Stimulated activated CD4-positive, alpha-beta T cell treated with anti-CD3 and anti-CD28 coated beads, Interleukin-2, amount 100 ng/mL, for 24 hours (primary cell): ENCODE measurements at places on chromosomes 4 and X.
A peak's percentile ranks its signal among the peaks of the same experiment; 100 is the strongest.

- no peak for DNase-seq
Measured at GRCh38 chr4:91288702-91289311, 1015.0 kb upstream of the GRID2 start.

DNA sequence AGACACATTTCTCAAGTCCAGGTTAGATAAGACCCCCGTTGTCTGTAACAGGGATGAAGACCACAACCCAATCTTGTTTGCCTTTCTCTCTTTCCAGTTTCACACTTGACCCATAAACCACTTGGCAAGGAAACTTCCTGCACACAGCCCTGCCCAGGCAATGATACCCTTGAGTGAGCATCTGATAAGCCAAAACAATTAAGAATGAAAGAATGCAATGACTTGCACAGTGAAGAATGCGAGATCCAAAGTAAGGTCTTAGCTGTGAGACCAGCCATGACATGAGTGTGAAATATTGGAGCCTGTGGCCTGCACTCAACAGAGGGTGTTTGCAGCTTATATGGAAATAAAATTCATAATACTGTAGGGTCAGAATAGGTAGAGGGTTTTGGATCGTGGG lies 37.9 kb upstream of the MXRA5 start:
- no peak for DNase-seq

DNA sequence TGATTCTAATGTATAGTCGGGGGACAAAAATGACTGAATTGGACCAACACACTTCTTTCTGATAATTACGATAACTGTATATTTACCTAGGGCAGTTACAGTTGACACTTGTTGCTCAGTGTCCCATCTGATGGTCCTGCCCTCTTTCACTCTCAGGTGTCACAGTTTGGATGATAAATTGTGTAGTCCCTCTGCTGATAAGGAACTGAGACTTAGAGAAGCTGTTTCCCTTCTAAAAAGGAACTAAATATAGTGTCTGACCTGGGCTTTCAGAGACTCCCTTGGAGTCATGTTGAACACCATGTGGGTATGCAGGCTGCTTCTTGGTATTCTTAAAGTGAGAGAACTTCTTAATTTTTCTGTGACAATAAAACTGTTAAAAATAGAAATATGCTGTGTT lies 23.7 kb upstream of the PNPLA4 start:
- no peak for DNase-seq

DNA sequence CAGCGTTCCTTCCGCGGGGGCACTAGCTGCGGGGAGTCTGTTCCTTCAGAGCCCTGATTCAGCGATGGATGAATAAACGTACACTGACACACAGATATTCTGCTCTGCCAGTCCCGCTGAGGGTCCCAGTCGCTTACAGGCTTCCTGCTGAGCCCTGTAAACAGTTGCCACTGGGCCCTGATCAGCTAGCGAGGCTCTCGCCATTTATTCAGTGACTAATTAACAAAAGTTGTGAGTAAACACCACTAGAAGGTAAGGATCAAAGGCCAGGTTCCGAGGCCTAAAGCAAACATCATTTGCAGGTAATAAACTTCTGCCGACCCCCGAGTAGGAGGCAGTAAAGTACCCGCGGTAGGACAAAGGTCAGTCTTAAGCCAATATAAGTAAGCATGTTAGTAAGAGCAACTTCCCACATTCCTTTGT lies 442.6 kb upstream of the GALNT7 start:
- no peak for DNase-seq

GRCh38 chr4:24801136-24801855 lies 5.9 kb downstream of the SOD3 start:
- no peak for DNase-seq

GRCh38 chrX:24184018-24184417 lies 34.5 kb downstream of the ZFX start:
- DNase-seq: no peak

DNA sequence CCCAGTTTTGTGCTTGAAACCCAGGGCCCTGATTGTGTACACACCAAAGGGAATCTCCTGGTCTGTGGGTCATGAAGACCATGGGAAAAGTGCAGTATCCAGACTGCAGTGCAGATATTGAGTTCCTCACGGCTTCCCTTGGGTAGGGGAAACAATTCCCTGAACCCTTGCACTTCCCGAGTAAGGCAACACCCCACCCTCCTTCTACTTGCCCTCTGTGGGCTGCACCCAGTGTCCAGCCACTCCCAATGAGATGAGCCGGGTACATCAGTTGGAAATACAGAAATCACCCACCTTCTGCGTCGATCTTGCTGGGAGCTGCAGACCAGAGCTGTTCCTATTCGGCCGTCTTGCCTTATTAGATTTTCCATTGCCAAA lies 134.2 kb downstream of the FNIP2 start:
- no peak for DNase-seq

- DNase-seq: no peak
Measured at GRCh38 chr4:6020613-6021012, 2.4 kb upstream of the C4orf50 start.

GRCh38 chr4:68209003-68209402 lies 36.5 kb downstream of the TMPRSS11B start:
- no peak for DNase-seq

DNA sequence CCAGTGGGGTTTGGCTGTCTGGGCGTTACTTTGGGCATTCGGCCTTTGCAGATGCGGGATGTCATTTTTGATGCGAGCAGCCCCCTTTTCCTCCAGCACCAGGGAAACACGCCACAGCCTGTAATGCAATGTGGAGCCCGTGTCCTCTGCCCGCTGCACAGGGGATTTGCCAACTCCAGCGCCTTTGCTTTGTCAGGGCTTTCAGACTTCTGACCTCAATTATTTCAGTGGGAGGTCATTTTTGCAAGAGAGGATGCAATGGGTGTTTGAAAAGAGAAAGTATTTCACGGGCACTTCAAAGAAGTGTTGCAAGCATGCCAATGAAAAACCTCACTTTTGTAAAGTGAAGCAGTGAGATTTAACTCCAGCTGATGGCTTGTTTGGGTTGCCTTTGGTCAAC lies 11.5 kb downstream of the CLCN4 start:
- no peak for DNase-seq

- DNase-seq: no peak
Measured at GRCh38 chr4:188037003-188037713, 41.6 kb downstream of the ZFP42 start.

DNA sequence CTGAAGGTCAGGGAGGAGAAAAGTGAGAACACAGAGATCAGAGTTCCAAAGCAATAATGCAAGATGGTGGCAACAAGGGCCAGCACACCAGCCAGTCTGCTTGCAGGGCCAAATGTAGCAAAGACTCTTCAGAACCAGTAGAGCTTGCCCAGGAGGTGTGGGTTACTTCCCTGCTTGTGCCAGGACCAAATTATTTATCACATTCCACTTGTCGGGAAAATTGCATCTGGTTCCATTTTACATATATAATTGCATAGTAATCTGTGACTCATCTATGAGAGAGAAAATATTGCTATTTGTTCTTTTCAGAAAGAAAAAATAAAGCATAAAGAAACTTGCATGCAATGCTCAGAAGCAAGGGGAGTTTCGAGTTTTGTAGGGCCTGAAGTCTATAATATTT lies 41.4 kb downstream of the MAML3 start:
- DNase-seq: no peak

DNA sequence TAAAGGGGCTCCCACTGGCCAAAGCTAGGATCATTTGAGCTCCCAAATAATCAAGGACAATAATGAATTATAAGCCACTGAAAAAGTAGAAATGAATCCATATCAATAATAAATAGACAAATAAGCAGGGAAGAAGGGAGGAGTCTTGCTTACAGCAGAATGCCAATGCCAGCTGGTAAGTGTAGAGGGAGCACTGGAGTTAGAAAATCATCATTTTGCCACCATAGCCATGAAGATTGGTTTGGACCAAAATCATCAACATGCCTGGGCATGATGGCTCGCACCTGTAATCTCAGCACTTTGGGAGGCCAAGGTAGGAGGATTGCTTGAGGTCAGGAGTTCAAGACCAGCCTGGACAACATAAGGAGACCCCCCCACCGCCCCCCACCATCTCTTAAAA lies 20.4 kb upstream of the SH3KBP1 start:
- no peak for DNase-seq

DNA sequence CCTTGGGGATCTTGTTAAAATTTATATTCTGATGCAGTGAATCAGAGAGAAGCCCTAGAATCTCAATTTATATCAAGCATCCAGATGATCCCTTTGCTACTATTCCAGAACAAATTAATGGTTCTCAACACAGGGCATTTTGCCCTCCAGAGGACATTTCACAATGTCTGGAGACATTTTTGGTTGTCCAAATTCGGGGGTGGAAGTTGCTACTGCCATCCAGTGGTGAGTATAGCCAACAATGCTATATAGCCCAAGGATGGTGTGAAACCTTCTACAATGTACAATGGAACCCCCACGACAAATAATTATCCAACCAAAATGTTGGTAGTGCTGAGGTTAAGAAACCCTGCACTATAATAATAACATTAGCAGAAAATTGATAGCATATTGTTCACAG lies 2440.0 kb downstream of the PCDH7 start:
- no peak for DNase-seq

- DNase-seq: no peak
Measured at GRCh38 chrX:151458824-151459223, 61.8 kb downstream of the VMA21 start.

- no peak for DNase-seq
Measured at GRCh38 chrX:35664833-35665232, 133.3 kb upstream of the MAGEB16 start.

- no peak for DNase-seq
Measured at GRCh38 chr4:182216005-182216404, 27.2 kb upstream of the TENM3 start.

GRCh38 chr4:74364652-74365491 lies at the start of gene EREG:
Gene EREG, plus strand, starts transcription at chr4:74365145. Its CDS starts 164 bp downstream, at chr4:74365309.
- DNase-seq: peak; percentile 31

DNA sequence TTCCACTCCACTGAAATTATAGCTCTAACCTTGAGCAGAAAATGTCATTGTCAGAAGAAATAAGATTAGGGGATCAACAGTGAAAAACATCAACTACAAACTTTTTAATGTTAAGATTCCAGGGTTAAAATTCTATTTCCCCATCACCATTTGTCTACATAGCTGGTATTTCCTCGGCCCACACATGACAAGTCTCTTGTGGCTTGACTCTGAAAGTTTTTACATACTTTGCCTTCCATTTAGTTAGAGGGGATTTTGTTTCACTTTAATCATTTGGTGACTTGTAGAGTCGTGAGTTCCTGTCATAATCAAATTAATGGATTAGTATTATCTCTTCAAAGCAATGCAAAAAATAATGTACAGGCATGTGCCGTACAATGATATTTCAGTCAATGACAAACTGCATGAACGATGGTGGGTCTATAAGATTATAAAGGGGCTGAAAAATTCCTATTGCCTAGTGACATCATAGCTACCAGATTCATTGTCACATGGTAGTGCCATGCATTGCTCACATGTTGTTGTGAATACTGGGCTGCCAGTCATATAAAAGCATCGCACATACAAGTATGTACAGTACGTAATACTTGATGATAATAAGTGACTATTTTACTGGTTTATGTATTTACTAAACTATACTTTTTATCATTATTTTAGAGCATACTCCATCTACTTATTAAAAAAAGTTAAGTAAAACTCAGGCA lies 72.0 kb downstream of the ING2 start:
- DNase-seq: no peak

DNA sequence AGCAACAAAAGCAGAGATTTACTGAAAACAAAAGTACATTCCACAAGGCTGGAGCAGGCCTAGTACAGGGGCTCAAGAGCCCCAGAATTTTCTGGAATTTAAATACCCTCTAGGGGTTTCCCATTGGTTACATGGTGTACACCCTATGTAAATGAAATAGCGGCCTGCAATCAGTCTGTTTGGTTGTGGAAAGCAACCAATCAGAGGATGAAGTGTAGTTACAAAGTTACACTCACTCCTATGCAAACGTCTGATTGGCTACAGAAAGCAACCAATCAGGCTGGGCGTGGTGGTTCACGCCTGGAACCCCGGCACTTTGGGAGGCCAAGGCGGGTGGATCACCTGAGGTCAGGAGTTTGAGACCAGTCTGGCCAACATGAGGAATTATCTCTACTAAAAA lies 13.8 kb upstream of the TXLNG start:
- DNase-seq: no peak

DNA sequence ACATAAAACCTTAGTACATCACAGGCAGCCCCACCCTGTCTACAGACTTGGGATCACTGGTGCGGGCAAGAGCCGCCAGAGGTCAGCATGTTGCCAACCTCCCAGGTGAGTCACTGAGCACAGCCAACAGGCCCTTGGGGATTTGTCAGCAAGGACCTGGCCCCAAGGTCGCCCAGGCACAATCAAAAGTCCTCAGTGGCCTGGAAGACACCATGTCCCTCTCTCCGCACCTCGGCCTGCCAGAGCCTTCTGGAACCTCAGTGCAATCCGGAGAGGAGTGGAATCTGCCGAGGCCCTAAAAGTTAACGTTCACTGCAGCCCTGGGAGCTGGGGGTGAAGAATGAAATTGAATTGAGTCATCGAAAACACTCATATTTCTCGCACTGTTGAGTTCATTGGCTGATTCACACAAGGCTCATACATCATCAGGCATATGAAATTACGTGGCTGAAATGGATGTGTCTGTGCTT lies 74.3 kb downstream of the WFS1 start:
- no peak for DNase-seq

DNA sequence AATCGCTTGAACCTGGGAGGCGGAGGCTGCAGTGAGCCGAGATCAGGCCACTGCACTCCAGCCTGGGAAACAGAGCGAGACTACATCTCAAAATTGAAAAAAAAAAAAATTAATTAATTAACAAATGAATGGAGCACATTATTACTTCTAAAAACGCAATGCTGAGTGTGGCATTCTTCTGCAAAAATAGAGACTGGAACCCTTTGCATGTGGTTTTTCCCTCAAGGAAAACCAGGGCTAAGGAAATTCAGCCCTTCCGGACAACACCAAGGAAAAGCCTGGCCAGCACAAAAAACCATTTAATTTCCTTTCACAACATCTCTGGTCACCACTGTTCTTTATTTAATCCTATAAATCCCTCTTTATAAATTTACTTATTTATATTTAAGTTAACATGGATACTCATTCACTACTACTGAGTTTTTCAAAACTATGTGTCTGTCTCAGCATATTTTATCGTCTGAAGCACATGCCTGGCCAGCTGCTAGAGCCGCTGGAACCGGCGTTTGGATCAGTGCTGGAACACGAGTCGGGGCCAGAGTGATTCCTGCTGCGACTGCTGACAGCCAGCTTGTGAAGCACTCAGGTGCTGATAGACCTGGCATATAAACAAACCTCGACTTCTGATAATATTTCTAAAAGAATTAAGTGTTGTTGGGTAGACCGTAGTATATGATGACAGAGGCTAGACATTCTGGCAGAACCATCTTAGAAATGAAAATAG lies 84.5 kb upstream of the WWC2 start:
- no peak for DNase-seq

GRCh38 chr4:180799798-180800197 lies 1443.4 kb upstream of the TENM3 start:
- no peak for DNase-seq

DNA sequence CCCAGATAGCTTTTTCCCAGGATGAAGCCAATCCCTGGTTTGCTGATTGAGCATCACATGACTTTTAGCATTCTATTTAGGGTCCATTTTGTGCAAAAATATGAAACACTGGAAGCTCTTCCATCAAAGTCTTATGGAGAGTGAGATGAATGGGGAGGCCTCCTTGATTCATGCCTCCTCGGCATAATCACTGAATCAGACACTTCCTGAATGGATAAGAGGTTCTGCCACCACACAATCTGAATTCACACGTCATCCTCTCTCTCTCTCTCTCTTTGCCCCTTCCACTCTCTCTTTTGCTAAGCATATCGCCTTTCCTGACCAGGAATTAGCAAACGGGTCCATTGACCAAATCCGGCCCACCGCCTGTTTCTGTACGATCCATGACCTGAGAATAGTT lies 68.7 kb downstream of the CRMP1 start:
- no peak for DNase-seq
